ENCODE measurements at places on chromosomes 7 and 10.

GRCh38 chr7:34133983-34134782 lies 228.8 kb downstream of the BMPER start:
- peak; percentile 88 for DNase-seq

- DNase-seq: no peak
Observed at GRCh38 chr7:47443049-47443448, 138.9 kb downstream of the TNS3 start.

- no peak for DNase-seq
Observed at GRCh38 chr7:44329888-44330287, 4.5 kb upstream of the CAMK2B start.

- DNase-seq: no peak
Observed at GRCh38 chr10:130466271-130466997, 330.2 kb downstream of the GLRX3 start.

GRCh38 chr10:34494012-34494411 lies 321.1 kb downstream of the PARD3 start:
- no peak for DNase-seq

GRCh38 chr7:64632029-64632428 lies 33.9 kb upstream of the ZNF107 start:
- DNase-seq: no peak

DNA sequence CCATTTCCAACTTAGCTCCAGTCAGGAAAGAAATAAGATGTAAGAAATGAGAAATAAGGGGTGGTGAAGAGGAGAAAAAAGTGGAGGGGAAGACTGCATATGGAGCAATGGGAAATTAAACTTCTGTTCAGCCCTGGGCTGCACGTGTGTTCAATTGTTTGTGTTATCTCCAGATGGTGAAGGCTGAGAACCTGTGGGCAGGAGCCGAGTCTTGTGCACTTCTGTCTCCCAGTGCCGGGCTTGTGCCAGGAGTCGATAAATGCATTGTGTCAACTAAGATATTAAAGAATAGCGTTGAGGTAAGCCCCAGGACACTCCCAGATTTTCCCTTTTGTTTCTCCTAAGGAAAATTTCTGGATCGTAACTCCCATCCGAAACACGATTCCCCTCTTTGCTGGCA lies 98.2 kb downstream of the PRLHR start:
- DNase-seq: no peak

GRCh38 chr10:70528741-70529362 lies 50.3 kb downstream of the PALD1 start:
- DNase-seq: peak; percentile 65

- no peak for DNase-seq
Observed at GRCh38 chr7:124428781-124429180, 336.8 kb downstream of the GPR37 start.

DNA sequence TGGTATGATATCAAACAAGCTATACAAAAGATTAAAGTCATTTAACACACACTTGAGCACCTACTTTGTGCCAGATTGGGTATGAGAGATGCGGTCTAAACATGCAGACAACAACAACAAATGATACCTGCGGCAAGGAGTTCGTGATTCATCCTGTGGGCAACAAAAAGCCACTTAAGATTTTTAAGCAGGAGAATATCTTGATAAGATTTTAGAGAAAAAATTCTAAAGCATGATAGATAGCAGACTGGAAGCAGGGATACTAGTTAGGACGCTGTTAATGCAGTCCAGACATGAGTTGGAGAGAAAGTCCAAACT lies 1.6 kb upstream of the KBTBD2 start:
- no peak for DNase-seq

GRCh38 chr10:11510736-11511135 lies 100.7 kb downstream of the USP6NL start:
- no peak for DNase-seq

- DNase-seq: no peak
Observed at GRCh38 chr7:77944183-77945182, 145.9 kb downstream of the PHTF2 start.

DNA sequence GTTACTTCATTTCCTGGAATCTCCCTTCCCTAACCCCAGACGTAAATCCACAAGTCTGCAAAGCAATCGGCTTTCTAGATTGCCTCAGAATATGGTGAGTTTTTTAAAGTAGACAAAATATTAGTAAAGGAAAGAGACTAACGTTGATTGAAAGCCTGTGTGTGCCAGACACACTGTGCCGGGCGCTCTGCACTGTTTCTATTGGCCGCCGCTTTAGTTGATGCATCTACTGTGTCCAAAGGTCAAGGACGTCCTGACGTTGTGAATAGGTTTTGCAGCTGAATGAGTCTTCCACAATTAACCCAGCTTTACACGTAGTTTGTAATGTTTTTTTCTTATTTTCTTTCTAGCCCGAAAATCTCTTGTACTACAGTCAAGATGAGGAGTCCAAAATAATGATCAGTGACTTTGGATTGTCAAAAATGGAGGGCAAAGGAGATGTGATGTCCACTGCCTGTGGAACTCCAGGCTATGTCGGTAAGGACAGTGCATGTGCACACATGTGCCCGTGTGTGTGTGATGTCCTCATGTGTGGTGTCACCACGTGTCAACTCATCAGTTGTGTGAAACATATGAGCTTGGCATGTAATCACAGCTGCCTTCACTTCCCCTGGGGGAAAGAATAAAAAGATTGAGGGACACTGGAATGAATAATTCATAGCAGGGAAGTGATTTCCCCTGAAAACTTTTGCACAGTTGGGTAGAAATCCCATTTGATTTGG lies 232.0 kb downstream of the CCDC3 start:
- no peak for DNase-seq

- peak; percentile 19 for DNase-seq
Observed at GRCh38 chr10:125639846-125640245, 43.1 kb downstream of the TEX36 start.

- DNase-seq: no peak
Observed at GRCh38 chr7:110677405-110677804, 413.5 kb upstream of the LRRN3 start.

GRCh38 chr10:52280051-52280450 lies 34.0 kb upstream of the DKK1 start:
- peak; percentile 67 for DNase-seq

- no peak for DNase-seq
Observed at GRCh38 chr10:34838366-34838900, 23.3 kb upstream of the PARD3 start.

GRCh38 chr7:22833957-22834356 lies 11.3 kb upstream of the TOMM7 start:
- DNase-seq: peak; percentile 32

DNA sequence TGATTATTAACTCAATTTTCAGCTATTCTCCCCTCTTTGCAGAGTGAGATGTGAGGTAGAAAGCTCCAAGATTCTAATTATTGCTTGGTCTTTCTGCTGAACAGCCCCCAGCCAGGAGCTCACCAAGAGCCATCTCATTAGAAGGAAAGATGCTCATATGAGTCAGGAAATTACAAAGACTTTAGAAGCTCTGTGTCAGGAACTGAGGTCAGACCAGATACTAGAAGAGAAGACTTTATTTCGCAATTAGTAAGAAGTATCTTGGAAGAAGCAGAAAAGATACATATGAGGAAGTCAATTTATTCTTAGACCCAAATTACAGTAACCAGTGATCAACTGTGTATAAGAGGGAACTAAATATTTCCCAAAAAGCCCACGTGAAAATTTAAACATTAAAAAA lies 626.9 kb downstream of the ZWINT start:
- DNase-seq: no peak

DNA sequence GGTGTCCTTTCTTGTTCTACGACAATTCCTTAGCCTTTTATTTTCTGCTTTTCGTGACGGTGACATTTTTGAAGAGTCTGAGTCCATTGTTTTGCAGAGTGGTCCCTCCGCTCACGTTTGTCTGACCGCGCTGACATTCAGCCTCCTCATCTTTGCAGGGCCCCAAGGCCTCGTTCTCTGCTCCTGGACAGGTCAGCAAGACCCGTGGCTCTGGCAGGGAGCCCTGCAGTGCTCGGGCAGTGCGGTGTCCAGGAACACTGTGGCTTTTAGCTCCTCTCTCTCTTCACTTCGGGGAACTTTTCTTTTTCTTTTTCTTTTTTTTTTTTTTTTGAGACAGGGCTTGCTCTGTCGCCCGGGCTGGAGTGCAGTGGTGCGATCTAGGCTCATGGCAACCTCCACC lies 142.5 kb downstream of the DNAJB6 start:
- DNase-seq: no peak

GRCh38 chr10:78685466-78686103 lies 383.2 kb upstream of the ZMIZ1 start:
- DNase-seq: no peak

DNA sequence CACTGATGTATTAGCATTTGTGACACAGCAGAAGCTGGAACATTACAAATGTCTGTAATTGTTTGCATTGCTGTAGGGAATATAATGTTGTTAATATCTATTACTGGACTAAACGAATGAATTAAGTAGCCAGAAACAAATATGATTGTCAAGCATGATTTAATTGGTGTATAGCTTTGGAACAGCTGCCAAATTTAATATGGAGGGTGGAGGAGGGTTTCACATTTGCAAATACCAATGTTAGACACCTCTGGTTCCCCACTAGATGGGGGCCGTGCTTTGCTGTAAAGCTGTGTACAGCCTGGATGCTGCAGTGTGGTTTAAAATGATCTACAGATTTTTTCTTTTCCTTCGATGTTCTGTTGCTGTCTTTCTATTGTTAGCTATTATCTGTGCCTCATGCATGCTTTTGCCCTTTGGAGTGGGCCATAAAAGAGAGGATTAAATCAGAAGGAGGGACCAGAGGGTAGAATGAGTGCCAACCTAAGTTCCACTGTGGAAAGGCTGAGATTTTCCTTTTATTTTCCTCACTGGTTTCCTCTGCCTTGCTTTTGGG lies 23.1 kb downstream of the DNAJB9 start:
- peak; percentile 39 for DNase-seq

DNA sequence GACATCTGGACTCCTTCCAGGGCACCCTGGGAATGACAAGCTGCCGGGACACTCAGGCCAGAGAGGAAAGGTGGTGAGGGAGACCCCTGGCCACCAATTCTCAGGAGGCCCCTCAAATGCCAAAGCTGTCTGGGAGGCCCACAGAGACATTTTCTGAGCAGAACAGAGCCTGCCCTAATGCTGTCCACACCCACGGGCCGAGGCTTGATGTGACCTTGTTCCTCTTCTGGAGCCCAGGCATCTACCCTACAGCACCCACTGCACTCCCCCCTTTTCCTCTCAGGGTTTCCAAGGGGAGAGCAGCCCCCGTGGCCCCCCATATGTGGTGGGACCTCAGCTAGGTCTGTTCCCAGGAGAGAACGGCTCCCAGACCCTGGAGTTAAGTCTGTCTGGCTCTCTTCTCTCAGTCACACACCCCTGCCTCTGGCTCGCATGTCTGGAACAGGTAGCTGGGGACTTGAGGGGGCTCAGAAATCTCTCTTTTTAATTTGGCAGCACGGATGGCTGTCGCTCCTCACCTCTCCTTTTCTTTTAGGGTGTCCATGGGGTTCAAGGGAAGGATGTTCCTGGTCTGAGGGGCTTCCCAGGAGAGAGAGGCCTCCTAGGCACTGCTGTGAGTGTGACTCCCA lies 16.8 kb upstream of the VOPP1 start:
- no peak for DNase-seq

GRCh38 chr7:117066668-117067067 lies 113.4 kb downstream of the ST7 start:
- DNase-seq: no peak

DNA sequence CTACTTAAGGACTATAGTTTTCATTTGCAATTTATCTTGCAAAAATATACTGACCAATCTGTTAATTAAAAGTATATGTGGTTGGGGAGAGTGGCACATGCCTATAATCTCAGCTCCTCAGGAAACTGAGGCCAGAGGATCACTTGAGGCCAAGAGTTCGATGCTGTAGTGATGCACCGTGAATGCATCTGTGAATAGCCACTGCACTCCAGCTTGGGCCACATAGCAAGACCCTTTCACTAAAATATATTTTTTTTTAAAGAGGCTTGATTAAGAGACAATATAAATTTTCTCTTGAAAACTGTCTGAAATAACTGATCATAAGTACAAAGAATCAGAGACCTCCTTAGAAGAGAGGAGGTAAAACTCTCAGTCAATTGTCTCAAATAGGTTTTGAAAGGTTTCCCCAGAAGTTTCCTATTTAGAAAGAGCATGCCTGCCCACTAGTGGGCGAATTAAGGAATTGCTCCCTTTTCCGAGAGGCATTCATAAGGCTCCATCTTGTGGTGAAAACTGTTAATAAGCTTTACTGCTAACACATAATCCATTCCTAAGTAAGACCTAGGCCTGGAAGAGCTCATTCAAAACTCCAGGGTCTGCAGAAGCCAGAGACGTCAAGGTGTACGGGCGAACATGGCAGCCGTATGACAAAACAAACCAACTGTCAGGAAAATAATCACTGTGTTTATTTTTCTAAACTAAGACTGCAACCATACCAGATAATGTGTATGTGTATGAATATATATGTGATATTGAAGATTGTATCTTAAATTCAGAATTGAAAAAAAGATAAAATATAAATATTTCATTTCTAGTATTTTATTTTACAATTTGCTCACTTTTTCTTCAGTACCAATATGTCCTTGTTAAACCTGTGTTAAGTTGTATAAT lies 6.8 kb upstream of the TAS2R40 start:
- peak; percentile 95 for DNase-seq

GRCh38 chr7:33044401-33044718 lies 18.2 kb downstream of the NT5C3A start:
- no peak for DNase-seq

GRCh38 chr10:5538892-5539651 lies 14.3 kb downstream of the CALML3 start:
- DNase-seq: peak; percentile 15

GRCh38 chr10:120606051-120606764 lies 149.2 kb downstream of the PLPP4 start:
- DNase-seq: no peak

Measured in adipocyte (in vitro differentiated cells).